ENCODE measurements at places on chromosomes 6 and 20.

- no peak for DNase-seq
These were observed 90.3 kb downstream of the RNF144B start for GRCh38 chr6:18477301-18477941.

DNA sequence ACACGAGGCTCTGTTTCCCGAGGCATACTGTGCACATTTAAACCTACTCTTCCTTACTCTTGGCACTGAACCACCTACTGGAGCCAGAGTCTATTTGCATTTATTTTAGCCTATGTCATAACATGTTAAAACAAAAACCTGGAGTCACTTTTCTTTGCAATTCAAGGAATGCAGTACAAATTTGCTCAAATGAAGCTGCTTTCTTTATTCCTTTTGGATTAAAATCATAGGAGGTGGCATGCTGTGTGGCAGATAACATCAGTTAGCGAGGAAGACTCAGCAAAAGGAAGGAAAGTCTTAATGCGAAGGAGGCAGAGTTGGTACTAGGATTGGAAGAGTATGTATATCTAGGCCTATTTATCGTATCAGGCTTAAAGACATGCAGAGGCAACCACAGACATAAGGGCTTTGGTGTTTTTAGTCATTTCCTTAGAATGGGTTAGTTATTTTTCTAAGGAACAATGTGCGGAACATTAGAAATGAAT lies 92.9 kb downstream of the SAMD3 start:
- DNase-seq = no peak

DNA sequence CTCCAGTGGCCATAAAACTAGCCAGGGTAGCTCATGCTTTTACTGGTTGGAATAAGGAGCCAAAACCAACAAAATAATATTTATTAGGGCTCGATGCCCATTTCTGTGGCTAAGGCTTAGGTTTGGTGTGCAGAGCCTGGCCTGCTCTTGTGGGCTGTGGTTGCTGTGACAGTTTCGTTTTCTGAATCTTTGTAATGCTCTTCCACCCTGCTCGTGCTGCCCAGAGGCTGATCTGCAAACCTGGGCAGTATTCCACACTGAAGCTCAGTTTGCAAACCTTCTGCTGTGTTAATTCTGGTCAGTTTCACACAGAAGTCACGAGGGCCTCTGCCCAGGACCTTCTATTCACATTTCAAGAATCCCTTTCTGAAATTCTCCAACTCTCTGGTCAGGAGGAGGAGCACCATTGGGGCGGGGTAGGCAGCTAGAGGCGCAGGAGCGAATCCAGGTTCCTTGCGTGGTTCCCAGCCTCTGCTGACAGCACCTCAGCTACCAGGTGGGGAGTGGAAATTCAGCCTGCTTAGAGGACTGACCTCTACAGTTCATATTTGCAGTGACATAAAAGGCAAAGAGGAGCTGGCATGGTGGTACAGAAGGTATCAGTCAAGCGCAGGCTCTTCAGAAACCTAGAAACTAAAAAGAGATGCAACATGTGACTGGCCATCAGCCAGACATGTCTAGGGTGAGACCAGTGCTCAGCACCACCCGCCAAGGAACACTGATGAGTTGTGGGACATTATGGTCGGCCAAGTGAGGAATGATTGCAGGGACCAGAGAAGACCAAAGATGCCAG lies 14.3 kb upstream of the C20orf144 start:
- DNase-seq = no peak

DNA sequence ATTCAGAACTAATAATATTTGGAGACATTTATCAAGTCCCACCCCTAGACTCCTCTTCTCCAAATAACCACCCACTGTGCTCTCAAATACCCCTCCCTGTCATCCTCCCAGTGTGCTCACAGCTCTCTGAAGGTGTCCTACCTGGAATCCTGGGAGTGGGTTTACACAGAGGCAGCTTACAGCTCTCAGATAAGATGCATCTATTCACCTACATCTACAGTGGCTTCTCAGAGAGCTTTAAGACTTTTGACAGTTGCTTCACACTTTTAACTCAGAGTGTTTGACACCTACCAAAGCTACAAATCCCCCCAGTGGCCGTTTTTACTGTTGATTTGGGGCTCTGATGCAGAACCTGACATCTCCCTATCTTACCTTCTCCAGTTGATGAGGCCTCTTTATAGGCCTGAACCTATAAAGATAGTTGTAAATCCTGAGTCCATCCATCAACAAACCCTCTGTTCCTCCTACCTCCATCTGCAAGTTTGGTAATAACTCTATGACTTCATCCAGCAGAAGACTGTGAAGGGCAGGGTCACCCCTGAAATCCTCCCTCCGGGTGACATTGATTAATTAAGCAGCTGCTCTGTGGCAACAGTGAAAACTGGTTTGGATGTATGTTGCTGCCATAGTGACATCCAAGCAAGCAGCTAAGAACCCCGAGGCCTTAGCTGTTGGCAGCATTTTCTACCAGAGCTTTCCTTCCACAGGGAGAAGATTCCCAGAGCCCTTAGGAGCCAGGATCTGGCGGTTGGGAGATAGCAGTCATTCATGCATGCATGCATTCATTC lies 226.1 kb upstream of the RREB1 start:
- DNase-seq = no peak

- DNase-seq = peak; percentile 45
These were observed 719 bp downstream of the SMPD2 start for GRCh38 chr6:109441069-109441816.

DNA sequence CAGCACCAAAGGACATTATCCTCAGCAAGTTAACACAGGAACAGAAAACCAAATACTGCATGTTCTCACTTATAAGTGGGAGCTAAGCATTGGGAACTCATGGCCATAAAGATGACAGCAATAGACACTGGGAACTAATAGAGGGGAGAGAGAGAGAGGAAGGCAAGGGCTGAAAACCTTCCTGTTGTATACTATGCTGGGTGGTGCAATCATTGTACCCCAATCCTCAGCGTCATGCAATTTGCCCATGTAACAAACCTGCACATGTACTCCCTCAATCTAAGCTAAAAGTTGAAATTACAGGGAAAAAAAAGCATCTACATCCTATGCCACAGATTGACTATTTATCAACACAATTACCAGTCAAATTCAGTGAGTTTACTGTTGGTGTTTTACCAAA lies 20.0 kb upstream of the VNN1 start:
- DNase-seq = no peak

GRCh38 chr6:140049251-140049650 lies 674.8 kb upstream of the CITED2 start:
- no peak for DNase-seq

DNA sequence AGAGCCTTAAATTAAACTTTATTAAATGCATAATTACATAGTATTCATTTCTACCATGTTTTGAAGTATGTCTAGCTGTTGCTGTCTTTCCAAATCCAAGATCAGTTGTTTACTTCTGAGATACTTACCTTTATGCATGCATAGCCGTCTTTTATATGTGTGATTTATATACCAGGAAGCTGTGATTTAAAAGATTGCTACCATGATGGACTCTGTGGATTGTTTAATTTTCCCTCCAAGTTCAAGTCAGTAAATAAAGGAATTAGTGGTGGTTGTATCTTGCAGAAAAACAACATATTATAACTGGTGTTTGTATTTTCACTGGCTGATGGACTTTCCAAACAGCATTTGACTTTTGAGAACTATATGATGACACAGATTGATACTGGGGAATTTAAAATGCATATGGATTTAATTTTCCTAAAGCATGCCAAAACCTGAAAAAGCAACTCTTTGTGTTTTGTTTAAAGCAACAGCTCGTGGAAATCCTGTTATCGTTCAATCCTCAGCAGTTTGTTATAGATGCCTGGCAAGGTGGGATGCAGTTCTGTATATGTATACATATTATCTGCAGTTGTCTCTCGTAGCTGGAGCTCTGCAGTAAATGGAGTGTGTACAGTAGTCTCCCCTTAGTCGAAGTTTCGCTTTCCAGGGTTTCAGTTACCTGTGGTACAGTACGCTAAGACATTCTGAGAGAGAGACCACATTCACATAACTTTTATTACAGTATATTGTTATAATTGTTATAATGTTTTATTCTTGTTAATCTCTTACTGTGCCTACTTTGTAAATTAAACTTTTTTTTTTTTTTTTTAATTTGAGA lies 77.1 kb downstream of the CBFA2T2 start:
- no peak for DNase-seq

GRCh38 chr6:126957721-126958120 lies 160.8 kb upstream of the RSPO3 start:
- DNase-seq = no peak

- no peak for DNase-seq
These were observed 52.3 kb upstream of the IFNGR1 start for GRCh38 chr6:137271245-137272183.

DNA sequence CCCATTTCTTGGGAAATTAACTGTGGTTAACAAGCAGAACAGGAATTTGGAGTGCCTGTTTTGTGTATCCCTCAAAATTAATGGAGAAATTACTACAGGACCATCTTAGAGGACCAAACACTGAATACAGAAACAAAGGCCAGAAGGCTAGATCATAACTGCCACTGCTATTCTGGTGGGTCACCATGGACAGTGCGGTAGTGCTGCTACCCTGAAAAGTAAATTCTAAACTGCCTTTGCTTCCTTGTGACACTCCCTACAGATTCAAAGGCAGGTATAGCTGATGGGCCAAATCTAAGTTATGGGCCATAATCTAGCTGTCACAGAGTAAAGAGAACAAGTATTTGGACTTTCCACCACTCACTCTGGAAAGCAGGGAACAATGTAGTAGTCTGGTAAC lies 575.8 kb upstream of the ADGRB3 start:
- no peak for DNase-seq

DNA sequence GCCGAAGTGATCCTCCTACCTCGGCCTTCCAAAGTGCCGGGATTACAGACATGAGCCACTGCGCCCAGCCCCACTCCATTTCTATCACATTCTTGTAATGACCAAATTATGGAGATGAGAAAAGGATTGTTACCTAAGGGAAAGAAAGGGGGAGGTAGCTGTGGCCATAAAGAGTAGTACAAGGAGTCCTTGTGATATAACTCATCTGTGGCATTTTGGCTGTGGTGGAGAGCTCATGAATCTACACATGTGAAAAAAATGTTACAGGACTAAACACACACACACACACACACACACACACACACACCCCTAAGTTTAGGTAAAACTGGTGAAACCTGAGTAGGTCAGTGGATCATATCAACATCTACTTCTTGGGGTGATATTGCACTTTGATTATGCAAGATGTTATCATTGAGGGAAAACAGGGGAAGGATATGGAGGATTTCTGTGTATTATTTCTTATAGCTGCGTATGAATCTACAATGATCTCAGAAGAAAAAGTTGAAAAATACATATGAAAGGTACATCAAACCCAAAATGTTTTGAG lies 251.5 kb downstream of the TSHZ2 start:
- no peak for DNase-seq

GRCh38 chr6:119678961-119679360 lies 329.4 kb upstream of the MAN1A1 start:
- DNase-seq = no peak

GRCh38 chr20:51536116-51537069 lies 6.1 kb downstream of the NFATC2 start:
- DNase-seq = no peak

GRCh38 chr6:167951781-167952511 lies 45.5 kb upstream of the KIF25 start:
- no peak for DNase-seq

- DNase-seq = no peak
These were observed 188.7 kb downstream of the ZMYND8 start for GRCh38 chr20:47167846-47168245.

GRCh38 chr6:119454714-119455113 lies 105.2 kb upstream of the MAN1A1 start:
- no peak for DNase-seq

GRCh38 chr6:74814440-74814839 lies 391.4 kb downstream of the COL12A1 start:
- no peak for DNase-seq

DNA sequence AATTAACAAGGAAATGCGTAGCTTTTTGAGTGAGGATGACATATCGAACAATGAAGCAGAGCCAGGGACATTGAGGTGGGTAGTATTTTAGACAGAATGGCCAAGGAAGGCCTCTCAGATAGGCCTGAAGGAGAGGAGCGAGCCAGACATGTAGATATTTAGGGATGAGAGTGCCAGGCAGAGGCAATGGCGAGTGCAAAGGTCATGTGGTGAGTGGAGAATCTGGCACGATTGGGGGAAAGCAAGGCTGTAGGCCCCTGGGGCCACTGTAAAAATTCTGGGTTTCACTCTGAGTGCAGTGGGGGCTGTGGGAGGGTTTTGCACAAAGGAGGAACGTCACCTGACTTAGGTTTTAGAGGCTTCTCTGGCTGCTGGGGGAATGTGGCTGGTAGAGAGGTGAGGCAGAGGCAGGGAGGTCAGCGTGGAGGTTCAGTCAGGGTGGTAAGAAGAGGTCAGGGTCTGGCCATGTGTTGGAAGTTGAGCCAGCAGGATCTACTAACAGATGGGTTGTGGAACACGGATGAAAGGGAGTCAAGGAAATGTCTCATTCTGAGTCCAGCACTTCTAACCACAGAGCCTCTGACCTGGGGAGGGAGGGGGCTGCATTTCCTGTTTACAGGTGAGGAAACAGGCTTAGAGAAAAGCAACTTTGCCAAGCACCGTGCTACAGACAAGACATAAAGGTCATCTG lies 11.3 kb downstream of the SIRPA start:
- no peak for DNase-seq

DNA sequence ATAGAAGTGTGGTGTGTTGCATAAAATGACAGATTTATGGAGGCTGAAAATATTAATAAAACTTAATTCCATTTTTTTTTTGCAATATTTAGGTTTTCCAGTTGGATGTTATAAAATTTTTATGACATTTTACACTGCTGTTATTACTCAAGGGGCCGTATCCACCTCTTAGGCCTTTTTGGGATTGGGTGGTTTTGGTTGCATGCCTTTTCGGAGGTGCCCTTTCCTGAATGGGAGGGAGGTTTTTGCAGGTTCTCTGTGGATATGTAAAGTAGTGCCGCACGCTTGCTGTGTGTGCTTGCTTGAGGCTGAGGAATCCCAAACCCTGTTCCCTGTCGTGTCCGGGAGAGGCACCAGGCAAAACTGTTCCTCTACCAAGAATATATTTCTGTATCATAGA lies 6.8 kb downstream of the ARID1B start:
- no peak for DNase-seq

- no peak for DNase-seq
These were observed 14.8 kb upstream of the POPDC3 start for GRCh38 chr6:105194591-105194990.

- DNase-seq = no peak
These were observed 82.9 kb upstream of the MARCKS start for GRCh38 chr6:113774127-113774825.

GRCh38 chr6:13554929-13555333 lies 19.5 kb upstream of the SIRT5 start:
- no peak for DNase-seq

GRCh38 chr6:142898927-142899895 lies 45.8 kb downstream of the HIVEP2 start:
- DNase-seq = no peak

DNA sequence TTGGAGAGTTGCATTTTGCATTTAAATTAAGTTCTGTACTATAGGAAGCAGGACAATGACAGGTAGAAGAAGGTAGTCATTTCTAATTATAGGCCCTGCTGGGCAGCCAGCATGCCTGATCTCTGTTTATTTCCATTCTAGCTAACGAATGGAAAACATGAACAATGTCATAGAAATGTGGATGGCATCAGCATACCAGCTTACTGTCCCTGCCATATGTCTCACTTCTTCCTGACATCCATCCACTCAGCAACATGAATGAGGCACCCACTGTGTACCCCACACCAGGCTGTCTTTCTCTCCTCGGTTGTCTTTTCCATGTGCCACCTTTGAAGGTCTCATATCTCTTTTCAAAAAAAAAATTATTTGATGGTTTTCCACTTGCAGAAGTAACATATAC lies 11.1 kb downstream of the ADTRP start:
- no peak for DNase-seq

GRCh38 chr20:17783671-17784070 lies 83.9 kb downstream of the BANF2 start:
- DNase-seq = no peak

Measured in activated naive CD4-positive, alpha-beta T cell treated with anti-CD3 and anti-CD28 coated beads, Interleukin-2, amount 50 U/mL, for 16 hours (primary cell).